Kidney capillary endothelial cell (primary cell): ENCODE measurements at places on chromosomes 12 and 14.

GRCh38 chr14:30214014-30214413 lies 286.4 kb upstream of the PRKD1 start:
- DNase-seq, result no peak

DNA sequence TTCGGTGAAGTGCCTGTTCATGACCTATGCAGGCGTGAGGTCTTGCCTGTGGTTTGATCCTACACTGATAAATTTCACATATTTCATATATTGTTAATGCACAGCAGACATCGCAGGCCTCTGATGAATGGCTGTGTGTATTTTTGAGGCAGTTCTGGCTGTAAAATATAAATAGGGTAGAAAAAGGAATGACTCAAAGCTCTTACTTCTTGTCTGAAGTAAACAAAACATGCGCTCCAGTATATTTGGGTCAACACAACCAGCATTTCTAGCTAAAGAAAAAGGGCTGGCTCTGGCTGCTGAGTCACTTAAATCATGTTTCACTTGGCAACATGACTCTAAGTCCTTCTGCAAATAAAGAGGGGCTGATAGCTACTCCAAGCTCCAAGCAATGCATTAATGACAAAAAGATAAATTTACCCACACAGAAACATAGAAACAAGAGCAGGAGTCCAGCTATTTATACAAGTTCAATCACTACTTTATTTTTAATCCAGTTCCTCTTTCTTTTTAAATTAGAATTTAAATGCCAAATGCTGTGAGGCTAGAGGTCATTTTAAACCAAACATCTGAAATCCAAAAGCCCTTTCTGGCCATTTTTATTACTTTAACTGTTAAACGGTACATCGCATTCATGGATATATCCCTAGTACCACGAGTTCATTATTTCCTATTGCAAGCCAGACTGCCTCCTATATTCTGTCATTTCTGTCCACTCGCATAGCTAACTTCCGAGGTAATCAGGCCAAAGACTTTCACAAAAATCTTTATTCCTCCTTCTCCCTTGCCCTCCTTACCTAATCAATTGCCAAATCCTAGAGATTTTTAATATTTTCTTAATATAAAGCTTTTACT lies 54.3 kb upstream of the TMCC3 start:
- no peak for DNase-seq

GRCh38 chr12:13770576-13770975 lies 210.8 kb downstream of the GRIN2B start:
- DNase-seq, result no peak

- DNase-seq, result no peak
Observed at GRCh38 chr14:79661752-79662151, 549.6 kb downstream of the DIO2 start.

DNA sequence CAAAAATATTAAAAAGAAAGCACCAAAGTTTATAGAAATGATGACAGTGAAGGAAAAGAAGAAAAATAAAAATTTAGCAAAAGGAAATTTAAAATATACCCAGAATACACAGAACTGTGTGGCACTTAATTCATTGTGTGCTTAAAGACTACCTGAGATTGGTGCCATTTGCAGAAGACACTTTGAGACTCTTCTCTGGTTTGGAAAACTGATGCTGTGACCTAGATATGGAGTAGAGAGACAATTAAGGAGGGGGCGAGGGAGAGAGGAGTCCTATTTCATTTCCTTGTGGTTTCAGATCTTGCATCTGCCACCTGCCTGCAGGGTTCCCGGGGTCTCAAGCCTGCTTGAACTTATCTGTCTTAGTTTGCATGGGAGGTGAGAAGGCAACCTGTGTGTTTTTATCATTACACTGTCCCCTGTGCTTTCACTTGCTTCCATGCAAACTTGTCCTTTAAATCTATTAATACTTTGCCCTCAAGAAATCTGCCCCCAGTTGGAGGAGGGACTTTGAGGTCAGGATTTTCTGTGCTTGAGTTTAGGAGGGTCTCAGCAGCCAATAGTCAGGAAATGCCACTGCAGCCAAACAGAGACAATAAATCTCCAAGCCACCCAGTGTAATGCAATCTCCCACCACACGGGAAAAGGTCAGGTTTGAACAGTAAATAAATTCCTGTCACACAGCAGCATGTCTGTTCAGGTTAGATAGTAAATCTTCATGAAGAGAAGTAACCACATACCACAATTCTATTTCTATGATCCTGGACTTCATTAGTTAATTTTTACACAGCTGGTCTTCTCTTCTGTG lies 119.4 kb downstream of the CAND1 start:
- no peak for DNase-seq

GRCh38 chr12:65742018-65743010 lies 82.0 kb upstream of the HMGA2 start:
- no peak for DNase-seq

- peak; percentile 9 for DNase-seq
Observed at GRCh38 chr12:108234158-108234557, 105.0 kb downstream of the CMKLR1 start.

DNA sequence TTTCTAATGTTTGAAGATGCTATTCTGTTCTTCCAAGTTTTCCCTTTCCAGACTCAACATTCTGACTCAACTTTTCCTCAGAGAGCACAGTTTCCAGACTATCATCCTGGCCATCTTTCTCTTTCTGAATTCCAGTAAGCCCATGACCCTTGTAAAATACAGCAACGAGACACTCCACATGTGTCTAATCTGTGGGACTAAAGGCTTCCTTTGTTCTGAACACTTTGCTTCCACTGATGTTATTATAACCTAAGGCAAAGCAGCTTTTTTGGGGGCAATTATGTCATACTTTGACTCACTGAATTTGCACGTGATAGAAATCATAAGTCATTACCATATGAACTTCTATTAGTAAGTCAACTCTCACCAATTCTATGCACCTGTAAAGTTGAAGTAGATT lies 6.3 kb upstream of the ART4 start:
- DNase-seq, result no peak

DNA sequence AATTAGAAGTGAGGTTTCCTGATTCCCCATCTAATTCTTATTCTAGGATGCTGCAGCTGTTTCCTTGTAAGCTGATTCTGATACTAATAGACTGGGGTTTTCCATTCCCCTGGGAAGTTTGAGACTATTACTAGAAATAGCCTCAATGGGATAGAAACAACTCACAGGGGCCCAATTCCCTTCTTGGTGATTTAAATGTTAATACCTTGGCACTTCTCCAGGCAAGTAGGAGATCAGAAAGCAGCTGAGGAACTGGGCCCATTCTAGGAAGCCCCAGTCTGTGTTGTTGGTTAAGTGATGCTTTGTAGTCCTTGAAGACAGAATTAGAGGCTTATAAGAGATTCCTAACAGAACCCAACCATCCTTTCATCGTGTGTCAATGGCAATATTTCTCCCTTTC lies 407.0 kb upstream of the SEL1L start:
- no peak for DNase-seq

DNA sequence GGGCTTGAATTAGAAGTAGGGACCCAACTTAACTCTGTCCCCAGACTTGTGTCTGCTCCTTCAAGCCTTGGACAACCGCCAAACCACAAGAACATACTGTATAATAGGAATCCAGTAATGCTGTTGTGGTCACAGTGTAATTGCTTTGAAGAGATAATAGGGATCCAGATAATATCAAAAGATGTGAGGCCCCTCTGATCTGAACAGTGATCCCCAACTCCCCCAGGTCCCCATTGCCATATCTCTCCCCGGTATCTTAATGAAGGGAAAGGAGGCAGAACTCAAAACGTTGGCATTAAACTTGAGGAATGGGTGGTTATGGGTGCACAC lies 8.5 kb upstream of the PLEKHH1 start:
- no peak for DNase-seq

DNA sequence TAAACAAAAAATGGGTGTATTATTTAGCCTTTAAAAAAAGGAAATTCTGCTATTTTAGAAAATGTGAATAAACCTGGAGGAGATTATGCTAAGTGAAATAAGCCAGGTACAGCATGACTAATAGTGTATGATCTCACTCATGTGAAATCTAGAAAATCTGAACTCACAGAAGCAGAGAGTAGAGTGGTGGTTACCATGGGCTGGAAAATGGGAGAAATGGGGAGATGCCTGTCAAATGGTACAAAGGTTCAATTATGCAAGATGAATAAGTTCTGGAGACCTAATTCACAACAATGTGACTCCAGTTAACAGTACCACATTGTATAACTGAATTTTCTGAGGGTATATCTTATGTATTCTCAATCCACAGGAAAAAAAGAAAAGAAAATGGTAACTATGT lies 17.4 kb upstream of the LEMD3 start:
- DNase-seq, result no peak

DNA sequence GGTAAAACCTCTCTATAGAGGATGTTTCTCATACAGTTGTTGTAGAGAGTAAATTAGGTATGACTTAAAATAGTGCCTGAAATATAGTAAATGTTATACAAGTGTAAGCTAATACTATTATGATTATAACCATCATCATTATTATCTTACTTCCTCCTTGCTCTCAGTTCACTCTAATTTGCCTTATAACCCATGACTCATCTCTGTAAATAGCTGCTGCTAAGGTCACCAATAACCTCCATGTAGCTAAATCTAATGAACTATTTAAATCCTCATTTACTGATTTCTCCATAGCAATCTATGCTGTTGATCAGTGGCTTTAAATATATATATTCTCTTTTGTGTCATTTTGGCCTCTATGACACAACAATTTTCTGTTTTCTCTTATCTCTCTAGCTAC lies 109.6 kb downstream of the RMST start:
- no peak for DNase-seq

- no peak for DNase-seq
Observed at GRCh38 chr12:139585-139984, 73.0 kb downstream of the IQSEC3 start.

DNA sequence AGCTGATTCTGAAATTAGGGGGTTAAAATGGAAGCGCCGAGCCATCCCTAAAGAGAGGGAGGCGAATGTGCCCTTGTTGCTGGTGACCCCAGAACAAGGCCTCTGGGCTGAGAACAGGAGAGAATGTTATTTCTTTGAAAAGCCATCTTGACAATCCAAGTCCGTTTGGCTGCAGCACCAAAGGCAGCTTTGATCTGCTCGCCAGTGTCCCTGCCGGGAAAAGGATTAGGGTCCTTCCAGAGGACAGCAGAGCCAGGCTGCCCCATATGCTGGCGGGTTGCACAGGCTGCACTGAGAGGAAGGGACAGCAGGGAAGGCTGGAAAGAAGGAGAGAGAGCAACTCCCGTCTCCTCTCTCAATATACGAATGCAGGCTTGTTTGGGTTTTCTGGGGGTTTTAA lies 141.7 kb downstream of the TMEM132C start:
- no peak for DNase-seq

DNA sequence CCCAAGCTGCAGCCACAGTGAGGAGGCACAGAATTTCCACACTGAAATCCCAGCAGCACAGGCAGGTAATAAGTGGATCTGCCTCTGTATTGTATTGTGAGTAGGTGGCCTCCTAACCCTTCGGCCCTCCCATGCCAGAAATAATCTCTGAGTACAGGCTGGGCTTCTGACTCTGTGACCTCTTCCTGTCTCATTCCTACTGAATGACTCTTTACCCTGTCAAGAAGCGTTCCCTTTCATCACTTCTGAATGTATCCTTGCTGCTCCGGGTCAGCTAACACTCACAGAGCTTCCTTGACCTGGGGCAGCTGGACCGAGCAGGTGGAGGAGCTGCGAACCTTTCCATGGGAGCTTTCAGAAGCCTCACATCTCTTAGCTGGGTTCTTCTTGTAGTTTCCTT lies 119.6 kb downstream of the SLC8A3 start:
- no peak for DNase-seq

DNA sequence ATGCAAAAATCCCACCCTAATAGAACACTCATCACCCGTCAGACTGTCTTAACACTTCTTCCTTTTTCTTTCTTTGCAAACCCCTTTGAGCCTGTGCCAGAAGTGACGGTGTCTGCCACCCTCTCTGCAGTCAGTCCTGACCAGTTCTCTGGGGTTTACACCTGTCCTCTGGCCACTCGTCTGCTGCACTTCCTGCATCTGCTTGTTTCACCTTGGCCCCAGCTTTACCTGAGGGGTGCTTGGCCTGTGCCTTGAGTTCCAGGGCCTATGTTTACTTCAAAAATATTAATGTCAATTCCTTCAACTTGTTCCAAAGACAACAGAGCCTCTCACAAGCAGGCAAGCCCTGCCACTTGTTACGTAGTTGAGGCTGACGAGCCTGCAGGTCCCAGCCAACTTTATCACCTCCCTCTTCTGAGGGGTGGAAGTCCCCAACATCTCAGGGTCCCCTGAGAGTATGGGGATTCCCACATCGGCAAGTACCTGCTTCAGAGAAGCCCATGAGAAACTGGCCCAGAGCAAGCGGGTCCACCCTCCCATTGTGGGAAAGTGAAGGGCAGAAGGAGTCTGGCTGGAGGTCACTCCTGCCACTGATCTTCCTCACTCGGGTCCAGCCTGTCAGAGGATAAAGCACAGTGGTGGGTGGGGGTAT lies 205.4 kb downstream of the DAD1 start:
- no peak for DNase-seq

DNA sequence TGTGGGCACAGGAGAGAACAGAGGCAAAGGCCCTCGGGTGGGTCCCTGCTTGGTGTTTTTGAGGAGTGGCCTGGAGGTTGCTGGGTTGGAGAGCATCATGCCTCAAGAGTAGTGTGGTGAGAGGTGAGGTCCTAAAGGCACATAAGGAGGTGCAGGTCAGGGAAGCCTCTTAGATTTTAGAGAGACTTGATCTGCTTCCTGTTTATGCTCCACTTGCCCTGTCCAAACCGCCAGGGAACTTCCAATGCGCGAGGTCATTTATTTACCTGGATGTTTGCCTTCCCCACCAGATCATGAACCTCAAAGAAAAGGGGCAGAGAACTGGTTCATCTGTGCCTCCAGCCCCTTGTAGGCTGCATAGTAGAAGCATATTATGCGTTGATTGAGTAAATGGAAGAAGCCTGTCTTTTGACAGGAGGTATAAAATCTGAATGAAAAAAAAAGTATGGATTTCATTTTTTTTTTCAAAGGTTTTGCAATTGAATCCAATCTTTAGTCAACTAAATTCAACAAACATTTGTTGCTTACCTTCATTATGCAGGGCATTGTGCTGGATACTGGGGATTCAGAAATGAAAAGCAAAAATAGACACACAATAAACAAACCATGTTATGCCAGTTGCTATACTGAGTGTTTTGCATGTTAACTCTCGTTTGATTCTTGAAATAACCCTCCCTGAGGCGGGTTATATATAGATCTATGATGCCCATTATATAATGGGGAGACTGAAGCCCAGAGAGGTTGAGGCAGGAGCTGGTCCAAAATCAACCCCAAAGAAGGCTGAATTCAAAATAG lies 485.2 kb downstream of the VRK1 start:
- DNase-seq, result no peak

GRCh38 chr14:61026526-61026925 lies 45.5 kb downstream of the SLC38A6 start:
- no peak for DNase-seq

- DNase-seq, result no peak
Observed at GRCh38 chr12:12538535-12538934, 24.1 kb downstream of the DUSP16 start.
